Suprapubic skin (tissue), 4 donors: ENCODE measurements at places on chromosomes 2 and 18.

DNA sequence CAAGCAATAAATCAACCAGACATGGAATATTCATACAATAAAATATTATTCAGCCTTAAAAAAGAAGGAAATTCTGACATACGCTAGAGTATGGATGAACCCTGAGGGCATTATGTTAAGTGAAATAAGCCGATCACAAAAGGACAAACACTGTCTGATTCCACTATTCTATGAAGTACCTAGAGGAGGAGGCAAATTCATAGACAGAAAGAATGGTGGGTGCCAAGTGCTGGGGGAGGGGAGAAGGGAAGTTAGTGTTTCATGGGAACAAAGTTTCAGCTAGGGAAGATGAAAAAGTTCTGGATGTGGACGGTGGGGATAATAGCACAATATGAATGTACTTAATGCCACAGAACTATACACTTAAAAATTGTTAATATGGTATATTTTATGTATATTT, 19.8 kb downstream of the SMAD7 start:
- DNase-seq: no peak

DNA sequence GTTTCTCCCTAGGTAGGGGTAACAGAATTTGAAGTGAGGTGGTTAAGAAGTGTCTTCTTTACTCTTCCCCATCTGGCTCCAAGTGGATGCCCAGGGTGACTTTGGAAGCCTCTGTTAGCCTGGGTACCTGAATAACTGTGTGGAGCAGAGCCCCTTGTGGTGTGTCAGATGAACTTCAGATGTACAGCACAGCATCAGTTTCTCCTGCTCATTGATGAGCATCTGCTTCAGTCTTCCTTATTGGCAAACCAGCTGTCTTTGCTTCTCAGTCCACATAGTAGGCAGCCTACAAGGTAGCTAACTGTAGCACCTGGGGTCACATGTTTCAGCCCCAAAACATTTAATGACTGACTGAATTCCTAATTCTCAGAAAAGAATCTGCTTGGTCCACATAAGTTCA, 56.2 kb upstream of the ATP8B1 start:
- no peak for DNase-seq

DNA sequence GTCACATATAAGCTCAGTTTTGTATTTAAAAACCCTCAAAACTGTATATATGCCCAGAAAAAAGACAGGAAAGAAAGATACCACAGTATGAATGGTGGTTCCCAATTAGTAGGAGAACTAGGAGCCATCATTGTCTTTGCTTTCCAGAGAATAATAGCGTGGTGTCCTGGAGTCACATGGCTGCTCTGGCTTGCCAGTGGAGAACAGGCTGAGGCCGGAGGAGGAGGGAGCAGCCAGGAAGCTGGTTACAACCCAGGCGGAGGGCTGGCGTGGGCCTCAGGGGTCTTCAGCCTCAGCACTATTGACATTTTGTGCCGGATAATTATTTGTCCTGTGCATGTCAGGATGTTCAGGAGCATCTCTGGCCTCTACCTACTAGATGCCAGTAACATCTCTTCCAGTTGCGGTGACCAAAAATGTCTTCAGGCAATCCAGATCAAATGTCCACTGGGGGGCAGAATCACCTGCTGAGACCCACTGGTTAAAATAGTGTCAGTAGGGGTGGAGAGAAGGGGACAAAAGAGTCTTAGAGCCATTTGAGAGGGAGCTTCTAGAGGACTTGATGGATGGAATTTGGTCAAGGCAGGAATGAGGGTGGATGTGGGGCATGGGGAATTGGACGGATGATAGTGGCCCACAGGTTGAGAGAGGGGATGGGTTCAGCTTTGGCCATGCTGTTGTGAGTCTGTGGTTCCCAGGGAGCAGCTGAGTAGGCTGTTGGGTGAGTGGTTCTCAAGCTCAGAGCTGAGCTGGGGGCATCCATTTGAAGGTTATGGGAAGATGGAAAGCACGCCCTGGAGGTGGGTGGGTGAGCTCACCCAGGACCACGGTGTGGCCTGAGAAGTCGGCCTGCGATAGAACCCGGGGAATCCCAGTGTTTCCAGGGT, 144.9 kb downstream of the AGAP1 start:
- no peak for DNase-seq

GRCh38 chr2:32947484-32948143, 861 bp downstream of the LTBP1 start:
- no peak for DNase-seq

GRCh38 chr2:23549821-23550530, 165.0 kb downstream of the KLHL29 start:
- DNase-seq: no peak

- no peak for DNase-seq
Observed at GRCh38 chr2:2879781-2880180, 497.8 kb downstream of the EIPR1 start.

- DNase-seq: no peak
Observed at GRCh38 chr2:12896318-12896982, 179.7 kb downstream of the TRIB2 start.

DNA sequence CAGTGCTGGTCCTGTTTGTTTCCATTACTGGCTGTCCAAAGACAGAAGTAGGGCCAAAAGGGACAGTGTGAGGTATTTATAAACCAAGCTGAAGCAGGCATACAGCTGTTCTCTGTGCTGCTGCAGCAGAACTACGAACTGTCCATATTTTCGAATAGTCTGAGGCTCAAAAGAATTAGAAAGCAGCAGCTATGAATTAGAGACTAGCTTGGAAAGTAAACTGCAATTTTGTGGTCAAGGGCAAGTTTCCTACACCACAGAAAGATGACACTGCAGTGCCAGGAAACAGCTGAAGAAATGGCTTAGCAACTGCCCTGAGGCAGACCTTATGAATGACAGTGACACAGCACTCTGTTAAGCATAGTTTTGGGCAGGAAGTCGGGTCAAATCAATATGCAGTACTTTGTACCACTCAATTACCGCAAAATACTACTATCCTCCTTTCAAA, 125.3 kb downstream of the TMEM131 start:
- DNase-seq: no peak

GRCh38 chr2:60047944-60048525, 505.4 kb downstream of the BCL11A start:
- no peak for DNase-seq

GRCh38 chr2:98029718-98030222, 34.0 kb upstream of the TMEM131 start:
- no peak for DNase-seq

GRCh38 chr2:120388222-120389035, 42.5 kb downstream of the INHBB start:
- peak; percentile 36 for DNase-seq

DNA sequence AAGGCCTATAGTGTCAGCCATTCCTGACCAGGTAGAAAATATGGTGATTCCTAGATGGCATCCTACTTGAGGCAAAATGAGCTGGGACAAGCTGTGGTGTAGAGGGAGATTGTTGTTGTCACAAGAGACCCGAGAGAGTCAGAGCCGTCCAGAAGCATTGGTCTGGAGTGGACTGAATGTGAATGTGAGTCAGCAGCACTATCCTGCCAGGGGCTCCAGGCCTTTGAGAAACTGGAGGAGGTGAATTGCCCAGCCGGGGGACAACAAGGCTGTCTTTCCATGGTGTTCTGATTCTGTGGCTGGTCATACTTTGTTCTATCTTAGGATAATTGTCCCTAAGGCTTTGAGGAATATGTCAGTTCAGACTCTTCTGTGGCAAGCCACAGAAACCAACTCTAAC, 29.4 kb upstream of the EIF2AK3 start:
- DNase-seq: no peak

- no peak for DNase-seq
Observed at GRCh38 chr2:16055848-16056580, 115.7 kb downstream of the MYCN start.

DNA sequence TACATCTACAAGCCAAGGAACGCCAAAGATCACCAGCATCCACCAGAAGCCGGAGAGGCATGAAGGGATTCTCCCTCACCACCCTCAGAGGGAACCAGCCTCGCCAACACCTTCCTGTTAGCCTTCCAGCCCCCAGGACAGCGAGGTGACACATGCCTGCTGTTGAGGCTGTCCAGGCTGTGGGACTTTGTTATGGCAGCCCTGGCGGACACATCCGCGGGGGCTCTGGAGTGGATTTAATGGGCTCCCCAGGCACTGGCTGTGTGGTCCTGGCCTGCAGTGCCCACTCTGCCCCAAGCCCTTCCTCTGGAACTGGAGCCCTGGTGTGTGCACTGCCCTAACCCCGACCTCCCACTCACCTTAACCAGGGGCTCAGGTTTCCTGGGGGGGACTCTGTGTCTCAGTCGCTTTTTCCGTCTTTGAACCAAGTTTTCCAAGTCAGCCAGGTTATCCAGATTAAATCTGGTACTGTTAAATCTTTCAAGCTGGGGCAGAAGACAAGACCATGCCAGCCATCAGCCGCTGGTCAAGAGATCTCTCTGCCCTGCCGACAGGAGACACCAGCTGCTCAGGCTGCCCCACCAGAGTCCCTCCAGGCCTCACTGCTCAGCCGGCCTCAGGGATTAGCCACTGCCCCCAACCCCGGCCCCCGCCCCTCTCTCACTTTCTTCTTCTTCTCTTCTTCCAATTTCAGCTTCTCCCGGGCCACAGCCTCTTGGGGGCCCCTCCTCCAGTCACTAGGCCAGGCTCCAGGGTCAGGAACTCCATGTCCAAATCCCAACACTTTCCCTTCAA, 1.9 kb downstream of the ANKRD23 start:
- DNase-seq: no peak

GRCh38 chr18:45589356-45590035, 25.8 kb upstream of the SLC14A2 start:
- no peak for DNase-seq

DNA sequence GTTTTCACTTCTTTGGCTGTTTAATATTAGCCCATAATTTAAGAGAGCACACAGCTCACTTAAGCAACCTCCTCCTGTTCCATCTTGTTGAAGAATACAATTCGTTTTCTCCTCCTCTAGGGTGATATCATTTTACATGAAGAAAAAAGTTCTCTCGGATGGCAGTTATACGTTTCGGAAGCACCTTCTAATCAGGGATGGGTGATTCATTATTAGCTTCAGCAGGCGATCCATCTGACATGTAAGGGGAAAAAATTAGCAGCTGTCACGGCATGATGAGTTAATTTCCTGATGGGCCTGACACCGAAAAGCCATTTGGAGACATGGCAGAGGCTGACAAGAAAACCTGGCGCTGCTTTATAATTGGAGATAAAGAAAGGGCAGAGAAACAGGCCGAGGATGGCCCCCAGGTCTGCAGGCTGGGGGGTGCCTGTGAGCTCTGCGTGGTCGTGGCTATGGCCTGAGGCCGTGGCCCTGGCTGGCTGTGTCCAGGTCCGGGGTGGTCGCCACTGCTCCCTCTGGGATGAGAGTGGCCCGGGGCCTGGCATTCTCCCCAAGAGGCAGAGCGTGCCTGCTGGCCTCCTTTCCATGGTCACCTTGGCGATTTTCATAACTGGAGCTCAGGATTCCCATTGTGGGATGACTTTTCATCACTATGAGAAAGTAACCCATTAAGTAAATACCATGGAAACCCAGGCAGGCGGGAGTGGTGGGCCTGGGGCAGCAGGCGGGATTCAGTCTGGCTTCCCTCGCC, 140.1 kb downstream of the PTGR3 start:
- no peak for DNase-seq

GRCh38 chr18:76545433-76546087, 50.5 kb upstream of the ZNF516 start:
- no peak for DNase-seq

DNA sequence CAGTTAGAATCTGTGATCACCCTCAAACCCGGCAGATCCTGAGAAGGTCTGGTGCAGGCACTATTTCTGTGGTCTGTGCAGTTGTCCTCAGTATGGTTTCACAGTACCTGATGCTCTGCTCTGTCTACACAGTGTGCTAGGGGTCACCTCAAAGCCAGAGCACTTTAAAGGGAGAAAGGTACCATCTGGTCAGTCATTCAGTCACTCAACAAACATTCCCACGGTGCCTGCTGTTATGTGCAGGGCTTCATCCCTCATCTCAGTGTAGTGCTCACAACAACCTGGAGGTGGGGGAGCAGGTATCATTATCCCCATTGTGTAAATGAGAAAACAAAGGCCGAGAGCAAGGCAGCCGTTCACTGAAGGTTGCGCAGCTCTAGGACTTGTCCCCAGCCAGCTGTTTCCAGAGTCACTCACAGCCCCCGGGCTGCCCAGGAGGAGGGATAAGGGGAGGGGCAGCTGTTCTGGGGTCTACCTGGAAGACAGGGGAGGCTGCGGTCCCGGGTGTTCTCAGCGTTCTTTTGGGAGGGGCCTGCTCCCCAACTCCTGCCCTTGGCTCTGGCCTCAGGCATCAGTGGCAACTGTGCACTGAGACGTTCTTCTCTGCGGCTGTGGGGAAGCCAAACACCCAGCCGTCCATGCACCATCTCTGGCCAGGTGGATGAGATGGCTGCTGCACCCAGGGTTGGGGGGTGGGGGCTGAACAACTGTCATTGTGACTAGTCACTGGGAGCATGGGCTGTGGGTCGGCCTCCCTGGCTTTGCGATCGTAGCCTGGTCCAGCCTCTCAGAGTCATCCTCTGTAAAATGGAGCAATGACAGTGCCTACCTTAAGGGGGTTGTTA, 9.2 kb downstream of the INHBB start:
- DNase-seq: no peak

DNA sequence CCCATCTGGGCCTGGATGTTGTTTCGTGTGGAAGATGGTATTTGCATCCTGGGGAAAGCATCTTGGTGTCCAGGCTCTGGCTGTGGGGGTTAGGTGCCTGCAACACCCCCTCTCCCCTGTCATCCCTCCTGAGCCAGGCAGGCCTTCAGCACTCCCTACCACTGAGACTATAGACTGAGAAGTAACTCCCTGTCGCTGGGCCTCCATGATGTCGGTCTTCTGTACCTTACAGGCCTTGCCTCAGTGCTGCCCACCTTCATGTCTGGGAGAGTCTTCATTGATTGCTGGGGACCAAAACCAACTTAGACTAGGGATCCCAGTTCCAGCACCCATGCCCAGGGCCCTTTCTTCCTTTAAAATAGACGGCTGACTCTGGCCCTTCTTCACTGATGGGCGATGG, 33.1 kb upstream of the DNMT3A start:
- no peak for DNase-seq

DNA sequence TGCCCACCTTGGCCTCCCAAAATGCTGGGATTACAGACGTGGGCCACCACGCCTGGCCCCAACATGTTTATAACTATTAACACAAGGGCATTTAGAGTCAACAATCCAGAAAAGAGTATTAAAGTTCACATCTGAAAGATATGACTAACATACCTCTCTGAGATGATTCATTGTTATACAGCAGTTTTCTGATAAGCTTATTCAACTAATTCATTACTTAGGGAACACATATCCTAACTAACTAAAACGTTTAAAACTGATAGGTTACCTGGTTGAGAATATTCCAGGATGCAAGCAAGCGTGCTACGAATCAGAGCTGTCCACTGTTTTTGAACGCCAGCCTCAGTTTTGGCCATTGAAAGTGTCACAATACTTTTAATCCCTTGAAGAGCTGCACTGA, 34.0 kb upstream of the STRN start:
- DNase-seq: no peak
